ENCODE measurements at places on chromosomes 2 and 18. TPM values are rescaled to one million over a fixed set of nuclear protein-coding genes. Genes with fewer than 3 reads are reported as not detected.

ECEL1 gene
- 0.14 TPM for total RNA-seq

DNA sequence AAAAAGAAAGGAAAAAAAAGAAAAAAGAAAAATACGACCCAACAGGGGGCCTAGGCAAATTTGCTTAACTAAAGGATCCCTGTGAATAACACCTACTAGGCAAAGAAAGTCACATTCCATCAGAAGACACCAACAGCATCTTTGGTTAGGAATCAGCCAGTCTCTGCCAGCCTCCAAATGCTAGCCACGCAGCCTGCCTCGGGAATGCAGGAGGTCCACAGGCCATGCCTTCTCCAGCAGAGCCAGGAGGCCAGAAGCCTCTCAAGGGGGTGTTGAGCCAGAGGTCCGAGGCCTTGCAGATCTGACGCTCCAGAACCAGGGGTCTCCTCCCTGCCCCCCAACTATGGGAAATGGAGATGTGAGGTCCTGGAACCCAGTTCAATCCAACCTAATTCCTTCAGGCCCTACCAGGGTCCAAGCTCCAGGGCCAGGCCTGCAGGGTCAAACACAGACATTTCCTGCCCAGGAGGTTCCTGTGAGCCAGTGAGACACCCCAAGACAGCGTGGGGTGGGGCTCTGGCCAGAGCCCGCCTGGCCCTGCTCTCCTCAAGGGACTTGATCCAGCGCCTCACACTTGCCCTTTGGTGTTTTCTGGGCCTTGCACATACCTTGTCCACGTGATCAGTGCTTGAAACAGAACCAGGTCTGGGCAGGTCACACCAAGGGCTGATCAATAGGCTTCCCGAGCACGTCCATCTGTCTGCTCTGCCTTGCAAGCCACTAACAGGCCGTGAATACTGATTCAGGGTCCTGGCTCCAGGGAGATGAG, 289.6 kb upstream of the ID2 start:
- no peak overlapping the region for H3K4me3 ChIP-seq
- H3K27me3 ChIP-seq, result no peaks in the 10 kb centered on the region
- DNase-seq, result no peak
- no peak overlapping the region for H3K27ac ChIP-seq
- no peaks in the 10 kb centered on the region for H3K36me3 ChIP-seq
- peaks cover 3% of the 10 kb centered on the region for H3K4me1 ChIP-seq

GCG gene
- total RNA-seq, result not detected

- H3K27ac ChIP-seq, result no peak overlapping the region
- no peaks in the 10 kb centered on the region for H3K27me3 ChIP-seq
- H3K36me3 ChIP-seq, result no peaks in the 10 kb centered on the region
- peaks cover 7% of the 10 kb centered on the region for H3K4me1 ChIP-seq
- no peak for DNase-seq
These were observed 105.3 kb downstream of the GLI2 start for GRCh38 chr2:120840795-120841487.

DNA sequence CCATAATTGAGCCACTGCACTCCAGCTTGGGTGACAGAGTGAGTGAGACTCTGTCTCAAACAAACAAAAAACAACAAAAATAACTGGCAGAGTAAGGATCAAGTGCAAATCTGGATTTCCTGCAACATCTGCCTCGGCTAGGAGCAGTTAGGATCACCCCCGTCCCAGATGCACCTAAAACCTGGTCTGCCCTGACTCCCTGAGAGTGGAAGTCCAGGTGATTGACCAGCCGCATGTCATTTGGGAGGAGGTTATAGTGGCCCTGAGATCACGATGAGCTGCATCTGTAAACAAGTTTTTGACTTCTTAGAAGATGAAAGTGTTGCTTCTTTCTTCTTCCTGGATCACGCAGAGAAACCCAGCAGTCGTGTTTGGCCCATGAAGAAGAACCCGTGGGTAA, 5.0 kb upstream of the ESPNL start:
- H3K27ac ChIP-seq, result no peak overlapping the region
- H3K27me3 ChIP-seq, result no peaks in the 10 kb centered on the region
- H3K4me1 ChIP-seq, result no peaks in the 10 kb centered on the region
- no peak overlapping the region for H3K4me3 ChIP-seq

DNA sequence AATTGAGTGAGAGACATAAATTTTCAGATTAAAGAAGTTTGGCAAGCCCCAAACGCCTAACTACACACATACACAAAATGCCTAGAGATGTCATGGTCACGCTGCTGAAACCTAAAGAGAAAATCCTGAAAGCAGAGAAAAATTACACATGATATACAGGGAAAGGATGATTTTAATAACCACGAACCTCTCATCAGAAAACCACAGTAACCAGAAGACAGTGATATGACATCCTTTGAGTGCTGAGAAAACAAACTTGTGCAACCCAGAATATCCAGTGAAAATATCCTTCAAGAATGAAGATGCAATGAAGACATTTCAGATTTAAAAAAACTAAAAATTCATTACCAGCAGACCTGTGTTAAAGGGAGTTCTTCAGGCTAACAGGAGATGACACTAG, 122.4 kb upstream of the LMAN1 start:
- no peak overlapping the region for H3K4me3 ChIP-seq
- no peaks in the 10 kb centered on the region for H3K36me3 ChIP-seq
- no peaks in the 10 kb centered on the region for H3K4me1 ChIP-seq
- no peak overlapping the region for H3K27ac ChIP-seq
